CD8-positive, alpha-beta memory T cell (primary cell): ENCODE measurements at places on chromosomes 5 and 9. TPM values are rescaled to one million over a fixed set of nuclear protein-coding genes. Genes with fewer than 3 reads are reported as not detected.

POLK gene
- total RNA-seq = 36.9 TPM

GRCh38 chr5:43514471-43514815, 505 bp downstream of the C5orf34 start:
- DNase-seq = no peak

GRCh38 chr5:151288180-151288579, 15.4 kb downstream of the SLC36A3 start:
- no peak for DNase-seq

GRCh38 chr5:170573114-170573513, 69.3 kb downstream of the KCNIP1 start:
- DNase-seq = no peak

DNA sequence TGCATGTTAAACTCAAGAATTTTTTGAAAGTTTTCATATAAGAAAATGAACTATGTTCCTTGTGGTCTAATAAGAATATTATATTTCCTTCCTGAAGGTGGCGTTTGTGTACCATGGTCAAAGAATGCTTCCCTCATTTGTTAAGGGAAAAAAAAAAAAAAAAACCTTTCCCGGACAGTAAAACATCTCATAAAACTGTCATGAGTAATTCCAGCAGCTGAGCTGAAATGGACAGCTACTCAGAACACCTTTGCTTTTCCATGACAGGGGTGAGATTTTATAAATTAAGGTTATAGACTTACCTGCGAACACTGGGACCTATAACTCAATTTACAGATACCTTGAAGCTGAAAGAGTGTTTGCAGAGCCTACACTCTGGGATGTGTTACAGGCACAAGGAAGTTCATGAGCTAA, 113.2 kb upstream of the RANBP3L start:
- DNase-seq = no peak

CAVIN4 gene
- 0.20 TPM for total RNA-seq

GNA14 gene
- total RNA-seq = not detected

NMUR2 gene
- total RNA-seq = not detected

GRCh38 chr9:113042884-113043657, 13.5 kb downstream of the ZFP37 start:
- DNase-seq = no peak

GRCh38 chr9:14311171-14311949, 2.6 kb downstream of the NFIB start:
- DNase-seq = no peak

GRCh38 chr5:54743997-54744788, 226.6 kb downstream of the SNX18 start:
- DNase-seq = peak; percentile 48

SLC45A2 gene
- not detected for total RNA-seq

- DNase-seq = no peak
Measured at GRCh38 chr9:115146581-115147021, 28.6 kb upstream of the TNC start.

DNA sequence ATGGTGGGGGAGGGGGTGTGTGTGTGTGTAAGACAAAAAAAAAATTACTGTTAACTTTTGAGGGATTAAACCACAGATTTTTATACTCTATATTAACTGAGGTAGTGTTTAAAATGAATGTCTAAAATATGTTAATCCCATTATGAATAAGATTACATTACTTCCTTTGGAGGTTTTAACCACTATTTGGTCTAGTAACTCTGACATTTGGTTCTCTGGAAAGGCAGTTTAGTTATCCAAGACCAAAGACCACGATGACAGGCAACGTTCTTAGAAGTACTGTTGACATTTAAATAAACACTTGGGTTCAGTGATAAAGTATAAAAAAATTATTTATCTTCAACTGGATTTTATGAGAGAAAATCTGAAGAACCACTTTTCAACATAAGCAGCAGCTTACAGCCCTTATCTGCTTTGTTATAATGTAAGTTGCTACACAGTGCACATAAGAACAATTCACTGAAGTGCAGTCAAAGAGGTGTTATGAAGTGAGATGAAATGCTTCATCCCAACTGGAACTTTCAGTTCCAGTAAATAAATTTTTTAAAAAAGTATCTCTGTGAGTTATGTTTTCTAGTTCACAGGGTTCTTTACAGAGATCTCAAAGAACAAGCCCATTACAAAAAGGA, 94.5 kb downstream of the OSMR start:
- DNase-seq = no peak

- DNase-seq = no peak
Measured at GRCh38 chr5:74122979-74123590, 497.1 kb downstream of the ARHGEF28 start.

GRCh38 chr5:106167766-106168165, 1503.0 kb downstream of the EFNA5 start:
- no peak for DNase-seq

DNA sequence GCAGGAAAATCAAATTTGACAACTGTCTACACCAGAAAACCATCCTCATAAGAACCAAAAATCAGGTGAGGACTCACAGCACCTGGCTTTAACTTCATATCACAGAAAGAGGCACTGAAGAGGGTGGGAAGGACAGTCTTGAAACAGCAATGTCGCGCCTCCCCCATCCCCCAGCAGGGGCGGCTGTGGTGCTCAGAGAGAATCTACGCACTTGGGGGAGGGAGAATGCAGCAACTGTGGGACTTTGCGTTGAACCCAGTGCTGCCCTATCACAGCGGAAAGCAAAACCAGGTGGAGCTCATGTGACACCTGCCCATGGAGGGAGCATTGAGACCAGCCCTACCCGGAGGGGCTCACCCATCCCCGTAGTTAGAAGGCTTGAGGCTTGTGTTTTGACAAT, 191.8 kb downstream of the MSX2 start:
- no peak for DNase-seq

DNA sequence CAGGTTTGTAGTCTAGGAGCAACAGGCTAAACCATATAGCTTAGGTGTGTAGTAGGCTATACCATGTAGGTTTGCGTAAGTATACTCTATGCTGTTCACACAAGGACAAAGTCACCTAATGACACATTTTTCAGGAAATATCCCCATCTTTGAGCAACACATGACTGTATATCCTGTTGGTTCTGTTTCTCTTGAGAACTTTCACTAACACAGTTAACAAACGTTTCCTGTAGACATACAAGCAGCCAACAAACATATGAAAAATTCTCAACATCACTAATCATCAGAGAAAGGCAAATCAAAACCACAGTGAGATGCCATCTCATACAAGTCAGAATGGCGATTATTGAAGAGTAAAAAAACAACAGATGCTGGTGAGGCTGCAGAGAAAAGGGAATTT, 68.2 kb downstream of the NR2F1-AS1 start:
- no peak for DNase-seq

DNA sequence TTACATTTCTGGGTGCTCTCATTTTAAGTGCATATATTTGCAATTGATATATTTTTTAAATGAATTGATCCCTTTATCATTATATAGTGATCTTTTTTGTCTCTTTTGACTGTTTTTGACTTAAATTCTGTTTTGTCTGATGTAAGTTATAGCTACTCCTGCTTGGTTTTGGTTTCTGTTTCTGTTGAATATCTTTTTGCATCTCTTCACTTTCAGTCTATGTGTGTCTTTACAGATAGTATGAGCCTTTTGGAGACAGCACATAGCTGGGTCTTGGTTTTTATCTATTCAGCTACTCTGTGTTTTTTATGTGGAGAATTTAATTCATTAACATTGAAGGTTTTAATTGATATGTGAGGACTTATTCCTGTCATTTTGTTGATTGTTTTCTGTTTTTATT, 311.3 kb downstream of the SPATA31D1 start:
- no peak for DNase-seq

SPATA9 gene
- not detected for total RNA-seq

DNA sequence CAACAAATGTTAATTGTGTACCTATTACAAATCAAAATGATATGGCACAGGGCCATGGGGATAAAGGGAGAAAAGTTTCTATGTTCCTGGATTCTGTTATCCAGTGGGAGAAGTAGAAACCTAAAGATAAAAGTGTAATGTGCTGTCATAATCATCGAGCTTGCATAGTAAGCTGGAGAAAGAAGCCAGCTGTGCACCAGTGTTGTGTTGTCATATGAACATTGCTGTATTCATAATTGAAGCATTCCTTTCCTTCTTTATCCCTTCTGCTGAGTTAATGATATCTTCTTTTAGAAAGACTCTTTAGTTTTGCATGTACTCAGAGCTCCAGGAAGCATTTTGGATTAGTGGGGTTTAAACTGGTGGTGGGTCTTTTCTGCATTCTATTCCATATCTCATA, 39.5 kb downstream of the NTRK2 start:
- DNase-seq = no peak

- no peak for DNase-seq
Measured at GRCh38 chr9:106769331-106769730, 93.6 kb upstream of the ZNF462 start.
